ENCODE measurements at places on chromosomes 16 and 17.

GRCh38 chr17:49890077-49890821, 42.4 kb upstream of the TAC4 start:
- DNase-seq: peak; percentile 18

DNA sequence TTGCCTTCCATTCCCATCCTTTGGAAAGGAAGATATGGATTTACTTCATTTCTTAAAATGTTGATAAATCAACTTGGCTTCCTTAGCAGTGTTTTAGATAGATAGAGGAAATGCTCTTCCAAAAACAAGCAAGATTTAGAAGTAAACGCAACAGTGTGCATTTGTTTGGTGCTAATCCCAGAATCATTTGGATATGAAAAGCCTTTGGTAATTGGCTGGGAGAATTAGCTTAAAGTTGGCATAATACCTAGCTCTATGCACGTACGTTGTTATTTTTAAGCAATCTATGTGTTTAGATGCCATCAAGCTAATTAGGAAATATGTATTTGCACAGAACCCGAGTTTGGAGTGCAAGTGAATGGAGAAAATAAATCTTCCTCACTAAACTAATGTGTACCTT, 415.3 kb downstream of the GRIN2A start:
- no peak for DNase-seq

DNA sequence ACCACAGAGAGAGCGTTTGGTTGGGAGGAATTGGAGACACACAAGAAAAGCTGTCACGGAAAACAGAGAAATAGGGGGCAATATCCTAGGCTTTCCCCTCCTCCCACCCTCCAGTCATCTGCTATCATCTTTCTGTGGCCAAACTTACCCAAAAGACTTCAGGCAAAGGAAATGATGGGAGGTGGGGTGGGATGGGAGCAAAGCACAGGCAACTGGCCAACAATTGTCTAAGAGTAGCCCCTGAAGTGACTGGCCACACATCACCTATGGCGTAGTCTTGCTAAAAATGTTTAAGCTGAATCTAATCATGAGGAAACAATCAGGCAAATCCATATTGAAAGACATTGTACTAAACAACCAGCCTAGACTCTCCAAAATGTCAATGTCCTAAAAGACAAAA, 46.9 kb upstream of the ALOX12 start:
- no peak for DNase-seq

- DNase-seq: no peak
These were observed 787 bp downstream of the LHX1 start for GRCh38 chr17:36937959-36938565.

- DNase-seq: peak; percentile 78
These were observed 194.0 kb upstream of the CIBAR2 start for GRCh38 chr16:85306071-85306792.

DNA sequence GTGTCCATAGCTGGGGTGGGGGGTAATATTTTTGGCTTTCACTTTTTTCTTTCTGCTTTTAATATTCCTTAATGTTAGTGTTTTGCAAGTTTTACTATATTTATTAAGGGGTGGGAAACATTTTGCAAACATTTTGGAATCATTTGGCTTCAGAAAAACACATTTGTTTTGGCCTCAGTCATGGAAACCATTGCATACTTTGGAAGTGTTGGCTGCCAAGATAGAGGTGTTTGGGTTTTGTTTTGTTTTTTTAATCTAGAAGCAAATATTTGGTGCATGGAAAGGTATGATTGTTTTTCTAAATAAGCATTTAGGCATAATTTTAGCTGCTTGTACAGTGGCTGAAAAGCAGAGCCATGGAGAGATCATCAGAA, 243.3 kb downstream of the KATNIP start:
- DNase-seq: no peak

DNA sequence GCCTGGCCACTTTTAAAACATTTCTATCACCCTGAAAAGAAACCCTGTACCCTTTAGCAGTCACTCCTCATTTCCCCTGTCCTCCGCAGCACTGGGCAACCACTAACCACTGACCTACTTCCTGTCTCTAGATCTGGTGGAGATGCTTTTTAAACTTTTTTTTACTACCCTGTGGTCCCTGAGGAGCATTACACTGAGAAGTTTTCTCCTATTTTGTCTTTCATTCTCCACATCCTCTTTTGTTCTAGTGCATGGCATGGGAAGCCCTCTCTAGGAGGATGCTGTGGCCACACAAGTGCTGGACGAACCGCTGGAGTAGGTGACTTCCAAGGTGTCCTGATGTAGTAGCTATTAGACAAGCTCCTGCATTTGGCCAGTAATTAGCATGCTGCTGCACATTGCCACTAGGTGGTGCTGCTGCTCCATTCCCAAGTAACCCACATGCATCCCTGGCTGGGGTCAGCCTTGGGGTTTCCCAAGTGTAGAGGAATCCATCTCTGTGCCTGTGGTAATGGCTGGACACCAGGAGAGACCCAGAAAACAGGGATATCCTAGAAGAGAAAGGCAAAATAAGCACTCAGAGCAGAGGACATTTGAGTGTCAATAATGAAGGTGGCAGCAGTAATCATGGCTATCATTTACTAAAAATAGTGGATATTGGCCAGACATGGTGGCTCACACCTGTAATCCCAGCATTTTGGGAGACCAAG, 143.8 kb upstream of the CRHR1 start:
- peak; percentile 45 for DNase-seq

DNA sequence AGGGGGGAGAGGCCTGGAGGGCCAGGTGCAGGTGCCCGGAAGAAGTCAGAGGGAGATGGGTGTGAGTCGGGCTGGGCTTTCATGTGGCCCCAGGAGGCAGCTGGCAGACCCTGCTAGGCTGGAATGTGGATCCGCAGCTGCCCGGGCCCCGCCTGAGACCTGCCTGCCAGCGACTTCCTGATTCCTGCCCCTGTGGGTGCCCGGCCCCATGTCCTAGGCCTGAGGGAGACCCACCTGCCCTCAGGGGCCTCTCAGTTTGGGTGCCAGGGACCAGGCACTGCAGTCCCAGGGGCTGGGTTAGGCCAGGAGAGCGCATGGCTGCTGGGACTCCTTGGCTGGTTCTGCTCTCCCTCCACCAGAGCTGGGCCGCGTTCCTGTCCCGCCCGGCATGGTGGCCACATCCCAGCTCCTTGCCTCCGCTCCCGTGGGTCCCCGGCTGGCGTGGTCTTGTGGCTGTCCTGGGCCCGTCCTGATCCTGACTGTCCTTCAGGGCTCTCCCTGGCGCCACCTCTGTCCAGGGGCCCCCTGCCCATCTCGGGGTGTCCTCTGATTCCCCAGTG, 22.1 kb upstream of the SPNS2 start:
- no peak for DNase-seq

DNA sequence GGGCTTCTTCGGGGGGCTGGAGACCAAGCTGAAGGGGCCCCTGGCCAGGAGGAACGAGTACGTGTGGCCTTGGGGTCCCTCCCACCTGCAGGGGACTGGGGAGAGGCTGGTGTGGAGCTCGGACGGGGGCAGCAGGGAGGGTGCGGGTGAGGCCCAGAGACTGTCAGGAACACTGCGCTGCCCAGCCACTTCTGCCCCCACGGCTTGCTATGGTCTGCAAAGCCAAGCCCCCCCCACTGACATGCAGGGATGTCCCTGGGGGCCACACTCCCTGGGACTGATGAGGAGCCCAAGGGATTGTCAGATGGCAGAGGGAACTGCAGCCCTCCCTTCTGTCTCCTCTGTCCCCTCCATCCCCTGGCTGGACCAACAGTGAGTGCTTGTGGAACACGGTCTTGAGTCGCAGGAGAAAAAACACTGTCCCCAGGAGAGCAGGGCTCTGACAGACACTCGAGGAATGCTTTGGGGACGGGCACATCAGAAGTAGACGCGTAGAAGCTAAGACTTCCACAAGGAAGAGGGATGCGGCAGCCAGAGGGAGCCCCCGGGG, 34.6 kb downstream of the CIBAR2 start:
- DNase-seq: no peak

GRCh38 chr16:84916850-84917249, 94.5 kb downstream of the ZDHHC7 start:
- DNase-seq: no peak

GRCh38 chr16:59864981-59865666, 1131.0 kb upstream of the GOT2 start:
- DNase-seq: no peak

GRCh38 chr16:79451196-79451816, 149.2 kb downstream of the MAF start:
- no peak for DNase-seq

GRCh38 chr17:42577532-42578281, at the start of gene PSMC3IP:
Gene PSMC3IP, minus strand, starts transcription at chr17:42577729. Its CDS starts 43 bp downstream, at chr17:42577686.
- DNase-seq: peak; percentile 93

DNA sequence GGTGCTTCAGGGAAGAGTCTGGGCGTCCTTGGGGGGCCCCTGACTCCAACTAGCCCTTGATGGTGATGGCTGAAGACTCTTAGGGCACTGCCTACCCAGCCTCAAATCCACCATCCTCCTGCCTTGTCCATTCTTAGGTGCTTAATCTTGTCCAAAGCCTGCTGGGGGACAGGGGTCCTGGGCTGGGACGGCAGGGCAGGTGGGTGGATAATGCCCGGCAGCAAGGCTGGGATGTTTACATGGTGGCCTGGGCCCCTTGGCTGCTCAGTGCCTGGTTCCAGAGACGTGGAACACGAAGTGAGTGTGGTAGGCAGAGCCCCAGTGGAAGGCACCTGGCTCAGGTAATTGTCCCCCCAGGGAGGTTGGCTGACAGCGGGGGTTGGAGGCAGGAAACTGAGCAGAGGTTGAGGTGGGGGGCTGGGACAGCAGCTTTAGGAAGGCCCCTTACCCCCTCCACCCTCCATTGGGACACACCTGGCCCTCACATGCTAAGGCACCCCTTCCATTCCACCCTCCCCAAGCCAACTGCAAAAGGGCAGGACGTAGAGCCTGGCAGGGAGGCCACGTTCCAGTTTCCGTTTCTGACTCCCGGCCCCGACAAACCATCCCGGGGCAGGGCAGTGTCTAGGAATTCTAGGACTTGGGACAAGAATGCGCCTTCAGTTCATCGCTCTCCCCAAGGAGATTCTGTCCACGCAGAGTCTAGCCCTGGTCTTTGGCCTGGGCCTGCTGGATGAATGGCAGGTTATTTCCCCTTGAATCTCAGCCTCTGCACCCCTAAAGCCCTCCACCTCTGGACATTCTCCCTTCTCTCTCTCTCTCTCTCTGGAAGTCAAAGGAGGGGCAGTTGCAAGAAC, 1.9 kb downstream of the FOXJ1 start:
- DNase-seq: no peak

GRCh38 chr16:70746040-70746707, 54.8 kb downstream of the VAC14 start:
- DNase-seq: peak; percentile 90

- no peak for DNase-seq
These were observed 4.3 kb downstream of the IL27 start for GRCh38 chr16:28502290-28502689.

GRCh38 chr17:79907217-79907715, 68.0 kb upstream of the CBX4 start:
- no peak for DNase-seq
